ENCODE measurements at places on chromosomes 5 and 9.

GRCh38 chr5:147507480-147508126 is 2.3 kb downstream of the DPYSL3 start:
- no peak for DNase-seq

DNA sequence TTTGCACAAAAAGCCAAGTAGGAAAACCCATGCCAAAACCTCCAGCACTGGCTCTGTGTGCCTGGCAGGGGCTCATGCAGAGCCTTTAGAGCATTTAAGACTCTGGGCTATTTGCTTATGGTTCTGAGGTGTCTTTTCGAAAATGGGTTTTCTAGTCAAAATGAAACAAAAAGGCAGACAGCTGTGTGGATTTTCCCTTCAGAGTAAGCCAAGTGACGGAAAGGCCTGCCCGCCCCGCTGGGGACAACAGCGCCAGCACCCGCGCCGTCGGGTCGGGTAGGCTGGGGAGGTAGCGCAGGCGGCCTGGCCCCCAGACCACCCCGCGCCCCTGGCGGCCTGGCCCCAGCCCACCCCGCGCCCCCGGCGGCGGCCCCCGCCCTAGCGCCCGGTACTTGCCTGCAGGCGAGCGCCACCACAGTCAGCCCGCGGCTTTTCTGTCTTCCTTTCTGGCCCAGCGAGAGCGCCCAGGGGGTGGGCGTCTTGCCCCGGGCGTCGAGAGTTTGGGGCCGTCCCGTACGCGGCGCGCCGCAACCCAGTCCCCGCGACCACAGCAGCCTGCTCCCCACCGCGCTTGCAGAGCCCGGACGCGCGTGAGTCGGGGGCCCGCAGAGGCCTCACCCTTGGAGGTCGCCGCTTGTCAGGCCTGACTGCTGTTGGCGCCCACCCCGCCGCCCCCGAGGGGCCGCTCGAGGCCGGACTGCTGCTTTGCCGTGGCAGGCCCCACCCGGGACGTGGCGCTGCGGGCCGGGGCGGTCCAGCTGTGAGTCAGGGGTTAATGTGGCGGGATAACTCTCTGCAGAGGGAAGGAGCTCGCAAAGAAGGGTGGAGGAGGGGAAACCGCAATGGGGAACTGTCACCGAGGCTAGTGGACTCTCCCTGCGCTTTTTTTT is at the start of gene TICAM2:
TICAM2 (minus strand) TSS at position 779 of the 890 bp plus-strand sequence. CDS start 21,223 bp downstream, outside the sequence.
- DNase-seq: peak; percentile 64

DNA sequence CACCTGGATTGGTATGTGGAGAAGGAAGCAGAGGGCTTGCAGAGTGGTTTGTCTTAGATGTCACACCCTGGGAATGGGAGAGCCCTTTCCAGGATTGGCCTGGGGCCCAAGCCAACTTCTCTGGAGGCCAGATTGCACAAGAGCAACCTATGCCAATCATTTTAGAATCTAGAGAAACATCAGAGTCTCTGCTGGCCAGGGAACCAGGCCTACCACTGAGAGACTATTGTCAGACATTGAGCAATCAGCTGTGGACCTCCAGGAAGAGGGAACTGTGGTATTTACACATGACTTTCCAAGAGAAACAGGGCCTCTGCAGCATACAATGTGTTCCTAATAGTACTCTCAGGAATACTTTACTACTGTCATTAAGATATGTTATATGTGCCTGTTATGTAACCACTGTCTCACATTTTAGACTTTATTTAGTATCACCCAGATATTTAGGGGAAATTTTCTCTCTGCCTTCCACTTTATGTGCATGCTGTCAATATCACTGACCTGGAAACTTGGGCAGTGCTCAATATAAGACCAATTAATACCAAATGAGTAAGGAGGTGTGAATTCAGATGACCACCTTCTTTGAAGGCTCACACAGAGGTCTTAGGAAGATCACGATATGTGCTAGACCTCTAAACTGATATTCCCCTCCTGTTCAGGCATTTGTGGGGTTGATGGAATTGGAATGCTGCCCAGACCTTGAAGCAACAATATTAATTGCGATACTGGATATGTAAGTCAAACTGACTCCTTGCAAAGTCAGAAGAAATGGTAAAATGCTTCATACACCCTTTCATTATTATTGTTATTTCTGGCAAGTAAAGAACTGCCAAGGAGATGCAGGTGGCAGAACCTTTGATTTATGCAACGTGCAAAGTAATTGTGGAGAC is 20.5 kb upstream of the CCL28 start:
- DNase-seq: no peak

DNA sequence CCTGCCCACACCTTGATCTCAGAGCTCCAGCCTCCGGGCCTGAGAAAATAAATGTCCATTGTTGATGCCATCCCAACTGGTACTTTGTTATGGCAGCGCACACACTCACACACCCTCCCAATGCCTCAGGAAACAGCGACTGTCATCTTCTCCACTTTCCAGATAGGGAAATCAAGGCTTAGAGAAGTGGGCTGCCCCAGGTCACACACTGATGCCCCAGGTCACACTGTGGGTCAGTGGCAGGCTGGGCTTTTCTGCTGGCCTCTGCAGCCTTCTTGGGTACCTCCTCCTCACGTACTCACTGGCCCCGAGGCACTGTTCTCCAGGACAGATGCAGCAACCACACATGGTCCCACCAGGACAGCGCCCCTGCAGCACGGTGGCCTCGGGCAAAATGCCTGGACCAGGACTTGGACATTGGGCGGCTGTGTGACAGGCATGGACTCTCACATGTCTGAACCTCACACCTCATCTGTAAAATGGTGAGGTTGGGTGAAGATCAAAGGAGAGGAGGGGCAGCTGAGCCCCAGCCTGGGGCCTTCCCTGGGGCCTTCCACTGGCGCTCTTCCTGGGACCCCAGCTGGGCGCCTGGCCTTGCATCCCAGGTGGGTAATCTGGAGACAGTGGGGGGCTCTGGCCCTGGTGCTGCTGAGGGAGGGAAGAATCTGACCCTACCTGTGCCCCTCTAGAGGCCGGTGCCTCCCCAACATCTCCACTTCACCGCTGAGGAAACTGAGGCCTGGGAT is 156.0 kb downstream of the COL23A1 start:
- DNase-seq: peak; percentile 39

DNA sequence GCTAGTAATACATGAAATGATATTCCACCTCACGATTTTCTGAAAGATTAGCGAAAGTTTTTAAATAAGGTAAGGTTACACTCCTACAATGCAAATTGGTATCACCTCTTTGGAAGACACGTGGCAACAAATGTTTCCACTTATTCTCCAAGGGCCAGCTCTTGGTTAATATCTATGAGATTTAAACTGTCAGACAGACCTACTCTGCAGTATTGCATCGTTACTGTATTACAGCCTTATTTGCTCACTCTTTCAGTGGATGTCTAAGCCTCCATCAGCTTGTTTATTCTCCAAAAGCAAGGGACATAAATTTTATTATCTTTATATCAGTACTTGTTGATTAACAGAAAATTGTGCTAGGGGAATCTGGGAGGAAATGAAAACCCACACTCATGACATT is 135.7 kb downstream of the MLLT3 start:
- no peak for DNase-seq

DNA sequence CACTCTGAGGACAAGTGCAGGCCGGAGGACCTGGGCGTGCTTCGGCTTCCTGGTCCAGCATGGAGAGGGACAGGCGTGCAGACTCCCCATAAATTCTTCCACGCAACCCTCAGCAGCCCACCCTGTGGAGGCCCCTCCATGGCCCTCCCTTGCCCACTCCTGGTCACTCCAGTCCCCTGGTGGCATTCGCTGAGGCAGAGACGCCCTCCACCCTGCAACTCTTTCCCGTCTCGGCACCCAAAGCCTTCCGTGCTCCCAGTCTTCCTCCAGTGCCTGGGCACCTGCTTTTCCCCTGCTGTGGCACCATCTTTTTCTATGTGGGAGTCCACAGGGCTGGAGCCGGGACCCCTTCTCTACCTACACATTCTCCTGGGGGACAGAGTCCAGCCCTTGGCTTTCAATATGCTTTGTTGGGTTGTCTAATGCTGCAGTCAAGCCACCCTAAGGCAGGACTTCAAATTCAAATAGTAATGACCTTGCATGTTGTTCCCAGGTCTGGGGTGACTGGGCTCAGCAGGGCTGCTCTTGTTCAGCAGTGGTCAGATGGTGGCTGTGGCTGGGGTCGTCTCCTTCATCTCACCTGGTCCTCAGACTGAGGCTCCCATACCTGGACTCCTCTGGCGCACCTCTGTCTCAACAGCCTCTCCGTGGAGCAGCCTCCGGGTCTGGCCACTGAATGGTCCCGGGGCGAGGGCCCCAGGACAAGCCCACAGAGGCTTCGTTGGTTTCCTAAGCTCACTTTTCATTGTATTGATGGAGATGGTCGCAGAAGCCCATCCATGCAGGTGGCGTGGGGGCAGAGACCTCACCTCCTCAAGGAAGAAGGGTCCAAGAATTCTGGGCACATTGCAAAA is 15.2 kb downstream of the MRPL36 start:
- DNase-seq: no peak

DNA sequence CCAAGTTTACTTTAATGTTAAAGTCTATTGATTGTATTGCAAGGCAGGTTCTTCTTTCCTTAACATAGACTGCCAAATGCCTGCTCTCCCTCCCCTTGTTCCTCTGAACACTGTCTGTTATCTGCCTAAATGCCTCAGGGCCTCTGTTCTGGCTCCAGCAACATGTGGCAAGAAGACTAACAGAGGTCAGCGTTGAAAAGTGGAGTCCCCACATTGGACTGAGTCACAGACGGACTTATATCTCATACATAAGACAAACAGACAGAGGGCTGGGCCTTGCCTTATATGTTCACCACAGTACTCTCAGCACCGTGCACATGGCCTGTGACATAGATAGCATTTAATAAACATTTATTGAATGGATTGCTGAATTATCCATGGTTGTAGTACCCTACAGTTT is 91.4 kb downstream of the TSSK1B start:
- DNase-seq: no peak

- no peak for DNase-seq
These were observed 24.2 kb downstream of the TNIP1 start for GRCh38 chr5:151056379-151057325.

DNA sequence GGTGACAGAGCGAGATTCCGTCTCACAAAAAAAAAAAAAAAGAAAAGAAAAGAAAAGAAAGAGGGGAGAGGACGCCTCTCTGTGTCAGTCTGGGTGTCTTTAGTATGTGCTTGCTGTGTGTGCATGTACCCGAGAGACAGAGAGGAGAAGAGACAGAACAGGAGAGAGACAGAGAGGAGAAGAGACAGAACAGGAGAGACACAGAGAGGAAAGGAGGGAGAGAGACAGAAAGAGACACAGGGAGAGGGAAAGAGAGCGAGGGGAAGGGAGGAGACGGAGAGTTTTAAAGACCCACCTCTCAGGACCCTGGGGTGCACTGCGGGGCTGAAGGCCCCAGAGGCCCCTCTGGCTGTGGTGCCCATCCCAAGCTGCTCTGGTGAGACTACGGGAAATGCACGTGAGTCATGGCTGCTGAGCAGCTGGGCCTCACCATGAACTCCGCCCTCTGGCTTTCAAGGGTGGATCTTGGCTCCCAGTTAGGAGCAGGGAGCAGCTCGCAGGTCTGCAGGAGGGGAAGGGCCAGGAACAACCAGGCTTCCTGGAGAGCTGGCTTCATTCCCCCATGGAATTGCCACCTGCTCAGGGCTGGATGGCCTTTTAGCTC is 7.9 kb downstream of the SLC6A3 start:
- no peak for DNase-seq

DNA sequence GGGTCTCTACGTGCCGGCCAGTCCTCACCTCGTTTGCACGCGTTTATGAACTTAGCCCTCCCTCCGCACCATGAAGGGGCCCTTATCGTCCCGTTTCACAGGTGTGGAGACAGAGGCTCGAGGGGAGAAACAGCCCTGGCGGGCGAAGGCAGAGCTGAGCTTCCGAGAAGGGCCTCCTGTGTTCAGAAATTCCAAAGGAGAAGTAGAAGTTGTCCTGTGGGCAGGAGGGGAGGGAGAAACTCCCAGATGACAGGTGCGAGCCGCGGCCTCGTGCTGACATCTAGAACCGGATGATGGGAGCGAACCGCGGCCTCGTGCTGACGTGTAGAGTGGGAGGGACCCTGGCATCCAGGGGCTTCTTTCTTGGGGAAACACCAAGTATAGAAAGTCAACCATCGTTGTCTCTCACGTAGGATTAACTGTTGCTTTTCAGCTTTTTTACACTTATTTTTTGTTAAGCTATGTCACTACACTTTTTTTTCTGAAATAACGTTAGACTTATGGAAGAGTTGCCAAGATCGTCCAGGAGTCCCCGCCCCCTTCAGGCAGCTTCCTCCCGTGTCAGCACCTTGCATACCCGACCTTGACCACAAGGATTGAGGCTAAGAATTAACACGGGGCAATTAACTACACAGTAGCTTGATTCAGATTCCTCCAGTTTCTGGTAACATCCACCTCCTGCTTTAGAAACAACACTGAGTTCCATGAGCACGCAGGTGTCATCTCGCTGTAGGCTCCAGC is 42.8 kb upstream of the NKD2 start:
- no peak for DNase-seq

DNA sequence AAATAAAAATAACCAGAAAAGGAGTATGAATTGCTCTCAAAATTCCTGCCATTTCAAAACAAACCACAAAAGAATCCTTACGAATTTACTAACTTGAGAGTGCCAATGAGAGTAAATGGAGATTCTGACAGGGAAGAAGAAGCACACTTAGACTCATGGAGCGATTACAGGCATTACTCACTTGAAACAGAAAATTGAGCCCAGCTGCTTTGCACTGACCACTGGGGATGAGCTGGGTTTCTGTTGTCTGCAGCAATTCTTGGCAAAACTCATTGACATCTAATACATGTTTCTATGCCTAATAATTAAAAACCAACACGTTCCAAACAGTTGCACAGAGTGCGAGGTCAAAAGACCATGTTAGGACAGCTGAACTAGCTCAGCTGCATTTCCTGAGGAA is 731.6 kb downstream of the DNAH5 start:
- no peak for DNase-seq

GRCh38 chr5:128684961-128685360 is 146.9 kb upstream of the FBN2 start:
- DNase-seq: no peak

GRCh38 chr9:8349376-8349775 is 549.8 kb upstream of the DMAC1 start:
- no peak for DNase-seq

DNA sequence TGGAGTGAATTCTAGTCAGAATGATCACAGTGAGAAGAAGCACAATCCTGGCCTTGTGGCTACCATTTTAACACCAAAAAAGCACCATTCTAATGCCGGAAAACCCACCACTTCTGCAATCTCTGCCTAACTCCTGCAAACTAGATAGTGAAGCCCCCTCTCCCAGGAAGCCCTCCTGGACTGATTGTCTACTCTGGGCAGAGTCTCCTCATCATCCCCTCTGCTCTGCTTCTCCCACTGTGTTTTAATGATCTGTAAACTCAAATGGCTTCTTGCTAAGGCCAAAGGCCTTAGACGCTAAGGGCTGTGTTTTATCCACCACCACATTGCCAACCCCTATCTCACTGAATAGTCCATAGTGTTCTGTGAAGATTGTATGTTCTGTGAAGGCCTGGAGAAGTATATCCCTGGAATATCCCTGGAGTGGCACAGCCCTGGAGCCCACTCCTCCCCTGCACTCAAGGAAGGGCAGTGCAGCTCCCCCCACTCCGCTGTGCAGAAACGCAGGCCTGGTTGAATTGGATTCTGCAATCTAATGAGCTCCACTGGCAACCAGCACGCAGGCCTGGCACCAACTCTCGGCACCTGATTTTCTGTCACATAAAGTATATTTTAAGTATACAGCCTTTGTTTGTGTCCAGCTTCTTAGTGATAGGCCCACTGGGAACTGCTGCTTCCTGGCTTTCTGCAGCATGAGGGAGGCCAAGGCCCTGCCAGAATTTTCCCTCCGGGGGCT is 126.3 kb downstream of the ATPSCKMT start:
- peak; percentile 23 for DNase-seq

GRCh38 chr5:60377826-60378225 is 322.1 kb downstream of the DEPDC1B start:
- DNase-seq: no peak

Measured in substantia nigra (tissue), 51 donors.